Testis (tissue), 5 donors: ENCODE measurements at places on chromosomes 11 and 22. TPM values are rescaled to one million over a fixed set of nuclear protein-coding genes. Genes with fewer than 3 reads are reported as not detected.

Gene RIMBP3C
- 14.4 TPM for polyA plus RNA-seq

Gene NFAM1
- polyA plus RNA-seq: 2.8 TPM

Gene PHETA2
- 5.5 TPM for polyA plus RNA-seq

Gene SAA4
- 0.84 TPM for polyA plus RNA-seq

Gene RRAS2
- 37.3 TPM for polyA plus RNA-seq

Gene CABP4
- polyA plus RNA-seq: 0.98 TPM

Gene FAM118B
- 50.3 TPM for polyA plus RNA-seq

Gene SOX6
- polyA plus RNA-seq: 39.6 TPM

Gene OR5A1
- polyA plus RNA-seq: 0.21 TPM

Gene OR51E2
- polyA plus RNA-seq: 0.17 TPM

Gene P2RY6
- polyA plus RNA-seq: 2.7 TPM
